Effector memory CD8-positive, alpha-beta T cell (primary cell): ENCODE measurements at places on chromosomes 4 and X.
A peak's percentile ranks its signal among the peaks of the same experiment; 100 is the strongest.

DNA sequence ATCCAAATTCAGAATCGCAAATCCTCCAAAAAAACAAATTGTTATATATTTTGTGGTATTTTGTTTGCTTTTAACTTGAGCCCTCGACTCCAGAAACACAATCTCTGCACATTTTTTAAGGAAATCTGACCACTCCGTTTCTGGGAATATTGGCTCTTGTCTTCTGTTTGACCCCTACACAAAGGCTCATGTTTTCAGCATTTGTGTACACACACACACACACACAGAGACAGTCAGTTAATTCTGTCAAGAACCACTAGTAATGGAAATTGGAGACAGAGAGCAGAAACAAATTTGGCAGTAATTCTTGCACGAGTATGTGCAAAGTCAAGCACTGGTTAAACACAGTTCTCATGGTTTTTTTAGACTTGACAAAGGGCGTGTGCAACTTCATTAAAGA lies 115.4 kb downstream of the AFAP1 start:
- no peak for DNase-seq

GRCh38 chr4:170001011-170001744 lies 25.0 kb downstream of the MFAP3L start:
- no peak for DNase-seq

DNA sequence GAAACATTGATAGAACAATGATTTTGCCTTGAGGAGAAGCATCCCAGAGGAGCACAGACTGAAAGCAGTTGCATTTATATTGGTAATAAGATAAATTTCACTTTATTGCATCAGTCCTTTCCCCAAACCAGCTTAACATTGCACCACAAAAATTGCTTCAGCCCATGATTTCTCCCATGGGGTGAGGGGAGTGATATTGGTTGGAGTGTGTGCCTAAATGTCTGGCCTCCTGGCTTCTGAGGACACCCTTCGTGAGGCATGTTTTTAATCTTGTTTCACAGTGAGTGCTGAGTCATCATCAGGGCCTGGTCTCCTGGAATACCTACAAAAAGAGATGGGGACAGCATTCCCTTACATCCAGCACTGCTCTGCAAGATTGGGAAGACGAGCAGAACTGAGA lies 487.9 kb downstream of the C4orf33 start:
- no peak for DNase-seq

GRCh38 chr4:145609481-145610427 lies 9.4 kb upstream of the MMAA start:
- peak; percentile 54 for DNase-seq

- DNase-seq = no peak
Measured at GRCh38 chr4:126123611-126124325, 809.0 kb downstream of the FAT4 start.

GRCh38 chrX:45324941-45325340 lies 124.3 kb upstream of the DIPK2B start:
- no peak for DNase-seq

GRCh38 chr4:74431113-74431826 lies 13.7 kb upstream of the AREG start:
- no peak for DNase-seq

DNA sequence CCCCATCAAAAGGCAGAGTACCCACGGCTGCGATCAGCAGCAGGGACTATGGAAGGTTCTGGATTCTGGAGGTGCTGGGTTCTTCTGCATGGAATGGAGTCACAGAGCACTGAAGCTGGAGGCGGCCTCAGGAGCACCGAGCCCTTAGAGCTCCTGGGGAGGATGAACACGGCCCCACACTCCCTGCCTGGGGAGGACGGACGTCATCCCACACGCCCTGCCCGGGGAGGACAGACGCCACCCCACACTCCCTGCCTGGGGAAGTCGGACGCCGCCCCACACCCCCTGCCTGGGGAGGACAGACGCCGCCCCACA lies 9.9 kb downstream of the LRPAP1 start:
- DNase-seq = no peak
